CD4-positive, alpha-beta T cell treated with Interleukin-10 for 1 hour (primary cell): ENCODE measurements at places on chromosomes 11 and 22.
A peak's percentile ranks its signal among the peaks of the same experiment; 100 is the strongest.

DNA sequence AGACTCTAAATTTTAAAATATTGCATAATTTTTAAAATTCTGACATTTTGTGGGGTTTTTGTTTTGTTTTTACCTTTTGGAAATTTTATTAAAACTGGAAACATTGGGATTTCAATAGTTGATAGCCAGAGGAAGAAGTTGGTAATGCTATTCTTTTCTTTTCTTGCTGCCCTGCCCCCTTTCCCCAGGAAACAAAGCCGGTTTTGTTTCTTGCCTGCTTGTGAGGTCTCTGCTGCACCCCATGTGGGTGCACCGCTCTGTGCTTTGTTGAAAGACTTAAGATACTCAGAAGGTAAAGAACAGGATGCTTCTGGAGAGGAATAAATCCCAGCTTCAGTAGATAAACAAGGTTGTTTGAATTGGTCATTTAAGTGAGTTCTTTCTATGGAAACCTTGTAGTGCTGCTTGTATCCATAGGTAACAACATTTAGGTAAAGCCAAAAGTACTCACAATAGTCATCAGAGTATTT lies 87.5 kb downstream of the YAP1 start:
- DNase-seq = no peak

- DNase-seq = no peak
Observed at GRCh38 chr11:27213232-27213660, 149.8 kb downstream of the CCDC34 start.

DNA sequence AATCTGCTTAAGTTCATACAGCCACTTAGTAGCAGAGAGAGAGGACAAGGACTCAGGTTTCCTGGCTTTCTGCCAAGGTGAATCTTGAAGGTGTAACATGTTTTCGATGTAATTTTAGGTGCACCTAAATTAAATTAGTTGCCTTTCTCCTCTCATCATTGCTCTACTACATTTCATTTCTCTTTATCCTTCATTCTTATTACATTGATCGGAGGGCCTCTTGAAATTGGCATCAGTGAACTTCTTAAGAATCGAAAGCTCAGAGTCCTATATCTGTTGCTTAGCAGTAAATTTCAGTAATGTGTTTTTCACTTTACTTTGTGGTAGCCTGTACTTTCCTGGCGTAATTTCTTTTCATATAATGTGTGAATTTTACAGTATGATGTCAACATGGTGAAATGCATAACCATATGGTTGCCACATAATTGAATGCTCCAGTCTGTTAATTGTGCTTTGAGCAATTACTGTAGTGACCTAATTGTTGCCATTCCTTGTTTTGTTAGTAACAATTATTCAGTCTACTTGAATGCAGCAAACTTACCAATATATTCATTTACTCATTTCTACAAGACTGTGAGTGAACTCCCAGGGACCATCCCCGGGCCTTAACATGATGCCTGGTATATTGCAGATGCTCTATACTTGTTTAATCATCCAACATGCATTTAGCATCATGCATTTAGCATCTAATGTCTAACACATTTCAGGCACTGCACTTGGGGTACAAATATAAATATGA lies 138.1 kb downstream of the MAML2 start:
- DNase-seq = peak; percentile 66

GRCh38 chr11:102559839-102560238 lies 29.3 kb upstream of the MMP7 start:
- DNase-seq = peak; percentile 30

- no peak for DNase-seq
Observed at GRCh38 chr11:2263724-2264360, 6.5 kb downstream of the ASCL2 start.

- peak; percentile 68 for DNase-seq
Observed at GRCh38 chr11:63536669-63537292, at the start of gene PLAAT4. Gene PLAAT4, plus strand, starts transcription at chr11:63536808. Its CDS starts 61 bp downstream, at chr11:63536869.

- DNase-seq = no peak
Observed at GRCh38 chr22:44847380-44847779, 95.0 kb downstream of the ARHGAP8 start.

DNA sequence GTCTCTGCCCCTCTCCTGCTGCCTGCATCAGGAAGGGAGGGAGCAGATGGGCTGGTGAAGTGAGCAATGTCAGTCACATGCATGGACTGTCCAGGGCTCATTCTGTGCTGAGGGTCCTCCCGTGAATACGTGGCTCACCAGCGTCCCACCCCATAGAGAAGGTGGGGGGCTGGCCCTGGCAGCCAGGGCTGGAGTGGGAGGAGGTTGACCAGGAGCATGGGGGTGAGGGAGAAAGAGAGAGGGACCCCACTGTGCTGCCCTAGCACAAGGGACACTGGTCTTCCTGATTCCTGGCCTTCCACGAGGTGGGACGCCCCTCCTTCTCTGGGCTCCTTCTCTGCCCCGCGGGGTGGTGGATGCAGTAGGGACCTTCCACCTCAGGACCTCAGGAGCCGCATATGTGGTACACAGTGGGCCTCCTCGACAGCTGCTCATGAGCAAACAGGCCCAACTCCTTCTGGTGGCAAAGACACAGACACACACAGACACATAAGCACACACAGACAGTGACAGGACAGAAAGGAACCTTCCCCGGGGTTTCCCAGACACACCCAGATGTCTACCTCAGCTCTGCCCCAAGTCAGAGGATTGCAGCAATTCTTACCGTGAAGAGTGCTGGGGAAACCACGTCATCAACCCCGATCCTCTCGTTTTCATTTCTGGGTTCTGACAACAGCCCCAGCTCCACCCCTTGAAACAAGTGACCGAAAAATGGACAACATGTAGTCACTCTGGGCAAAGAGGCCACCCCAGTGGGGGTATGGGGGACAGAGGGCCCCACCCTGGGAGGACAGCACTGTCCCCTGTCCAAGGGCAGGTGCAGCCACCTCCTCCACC lies 3.6 kb upstream of the APOBEC3A start:
- peak; percentile 63 for DNase-seq

DNA sequence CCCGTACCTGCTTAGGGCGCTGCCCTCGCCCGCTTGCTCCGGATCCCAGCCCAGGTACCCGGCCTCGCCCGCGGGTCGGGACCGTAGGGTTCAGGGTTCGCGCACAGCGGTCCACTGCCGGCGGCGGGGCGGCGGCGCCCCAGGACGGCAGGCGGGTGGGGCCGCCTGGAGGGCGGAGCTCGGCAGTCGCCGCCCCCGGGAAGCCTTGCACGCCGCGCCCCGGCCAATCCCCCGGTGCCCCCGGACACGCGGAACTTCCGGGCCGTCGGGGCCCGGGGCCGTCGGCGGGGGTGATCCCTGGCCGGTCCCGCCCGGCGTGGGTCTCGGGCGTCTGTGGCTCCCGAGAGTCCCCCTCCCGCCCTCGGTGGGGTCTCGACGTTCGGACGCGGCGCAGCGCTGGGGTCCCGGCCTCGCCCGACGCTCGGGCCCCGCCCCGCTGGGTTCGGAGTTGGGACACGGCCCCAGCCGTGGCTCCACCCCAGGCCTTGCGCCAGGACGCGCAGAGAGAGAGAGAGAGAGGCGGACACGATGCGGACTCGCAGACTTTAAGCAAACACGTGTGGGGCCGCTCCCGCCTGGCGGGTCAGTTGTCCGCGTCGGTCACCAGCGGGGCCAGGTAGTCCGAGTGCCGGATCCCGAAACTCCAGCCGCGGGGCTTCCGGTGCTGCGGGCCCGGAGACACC lies at the start of gene TYMP:
TSS of gene TYMP (minus strand) at position 116 of the 683 bp plus-strand sequence. CDS start 303 bp downstream, outside the sequence.
- peak; percentile 80 for DNase-seq

GRCh38 chr11:35518766-35519165 lies 6.7 kb downstream of the PAMR1 start:
- no peak for DNase-seq

DNA sequence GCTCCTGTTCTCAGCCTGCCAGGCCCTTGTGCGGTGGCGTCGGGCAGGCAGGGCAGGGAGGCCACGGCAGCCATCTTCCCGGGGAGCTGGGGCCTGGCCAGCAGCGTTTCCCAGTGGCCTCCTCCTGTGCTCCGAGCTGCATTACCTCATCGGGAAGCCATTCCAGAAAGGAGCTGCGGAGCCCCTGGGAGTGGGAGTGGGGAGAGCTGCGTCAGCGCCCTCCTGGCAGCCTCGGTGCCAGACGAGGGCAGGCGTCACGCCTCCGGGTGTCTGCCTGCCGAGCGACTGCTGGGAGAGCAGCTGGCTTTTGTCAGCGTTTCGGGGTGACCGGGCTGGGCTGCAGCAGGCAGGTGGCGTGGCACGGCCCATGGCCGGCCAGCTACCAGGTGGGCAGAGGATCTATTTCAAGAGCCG lies 30.9 kb upstream of the WNT7B start:
- DNase-seq = no peak

- no peak for DNase-seq
Observed at GRCh38 chr11:91947215-91947820, 277.3 kb upstream of the FAT3 start.

- DNase-seq = no peak
Observed at GRCh38 chr11:87215236-87215635, 177.5 kb downstream of the TMEM135 start.

GRCh38 chr11:64866173-64866491 lies 12.3 kb downstream of the EHD1 start:
- DNase-seq = no peak

GRCh38 chr11:47376525-47377371 lies 1.6 kb downstream of the SPI1 start:
- DNase-seq = no peak

DNA sequence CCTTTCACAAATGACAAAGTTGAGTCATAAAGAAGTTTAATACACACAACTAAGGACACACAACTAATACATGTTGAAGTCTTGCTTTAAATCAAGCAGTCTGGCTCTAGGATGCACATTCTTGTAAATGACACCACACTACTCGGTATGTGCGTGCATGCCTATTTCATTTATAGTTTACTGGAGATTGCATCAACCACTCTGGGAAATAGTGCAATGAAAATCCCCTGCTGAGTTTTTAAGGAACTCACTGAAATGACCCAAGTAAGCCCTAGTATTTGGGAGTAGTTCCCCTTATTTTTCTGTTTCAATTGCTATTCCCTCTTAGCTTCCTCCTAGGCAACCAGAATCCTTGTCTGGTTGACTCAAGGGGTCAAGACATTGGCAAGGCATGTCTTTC lies 160.2 kb upstream of the LARGE1 start:
- DNase-seq = no peak
